ENCODE measurements at places on chromosomes 1 and 21.

DNA sequence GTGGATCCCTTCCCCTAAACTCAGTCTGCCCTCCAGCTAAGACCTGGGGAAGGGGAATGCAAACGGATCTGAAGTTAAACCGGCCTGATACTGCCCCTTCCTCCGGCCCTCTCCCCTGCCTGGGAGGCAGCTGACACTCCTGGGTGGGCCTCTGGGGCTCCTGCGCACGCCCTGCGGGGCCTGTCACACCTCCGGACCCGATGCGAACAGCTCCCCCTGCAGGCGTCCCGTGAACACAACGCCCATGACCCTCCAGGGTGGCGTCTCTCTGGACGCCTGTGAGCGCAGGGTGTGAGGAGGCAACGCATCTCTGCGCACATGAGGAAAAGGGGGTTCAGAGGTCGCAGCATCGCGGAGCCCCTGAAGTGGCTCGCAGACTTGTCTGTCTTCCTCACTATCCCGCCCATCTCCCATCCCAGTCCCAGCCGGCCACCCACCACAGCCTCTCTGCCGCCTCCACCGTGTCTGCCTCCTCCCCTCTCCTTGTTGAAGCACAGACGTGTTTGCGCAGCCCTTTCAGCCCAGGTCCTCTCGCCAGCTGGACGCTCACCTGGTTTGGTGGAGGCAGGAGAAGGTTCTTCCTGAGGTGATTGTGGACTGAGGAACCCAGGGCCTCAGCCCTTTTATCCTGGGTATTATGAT is 421 bp upstream of the LCE3A start:
- no peak for DNase-seq

- no peak for DNase-seq
These were observed 1415.1 kb upstream of the PRMT6 start for GRCh38 chr1:105641407-105641806.

GRCh38 chr1:192969091-192969490 is 90.1 kb downstream of the UCHL5 start:
- DNase-seq: no peak

GRCh38 chr1:66464802-66465201 is 69.2 kb upstream of the SGIP1 start:
- no peak for DNase-seq
